ENCODE measurements at places on chromosomes 6 and 20. TPM values are rescaled to one million over a fixed set of nuclear protein-coding genes. Genes with fewer than 3 reads are reported as not detected.
A peak's percentile ranks its signal among the peaks of the same experiment; 100 is the strongest.

C6orf58 gene
- not detected for polyA plus RNA-seq

BMP7 gene
- polyA plus RNA-seq: 0.09 TPM

CAGE1 gene
- not detected for polyA plus RNA-seq

CRISP2 gene
- not detected for polyA plus RNA-seq

STK35 gene
- polyA plus RNA-seq: 6.9 TPM

SLC22A16 gene
- polyA plus RNA-seq: not detected

DNA sequence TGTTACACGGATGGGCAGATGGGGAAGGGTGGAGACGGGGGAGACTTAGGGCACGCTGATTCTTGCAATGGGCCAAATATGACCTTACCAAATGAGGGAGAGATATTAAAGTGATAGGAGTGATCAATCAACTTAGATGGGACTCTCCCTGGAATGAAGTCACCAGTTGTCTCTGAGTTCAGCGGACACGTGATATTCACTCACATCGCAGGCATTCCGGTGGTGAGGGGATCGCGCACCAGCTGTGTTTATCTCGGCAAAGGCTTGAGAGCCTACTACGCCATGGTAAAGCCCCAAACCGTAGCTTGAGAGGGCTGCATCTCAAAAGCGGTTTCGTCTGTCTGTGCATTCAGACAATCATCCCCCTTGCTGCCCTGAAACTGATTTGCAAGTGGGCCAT is 5.5 kb downstream of the BMP7 start:
- DNase-seq: no peak

DNA sequence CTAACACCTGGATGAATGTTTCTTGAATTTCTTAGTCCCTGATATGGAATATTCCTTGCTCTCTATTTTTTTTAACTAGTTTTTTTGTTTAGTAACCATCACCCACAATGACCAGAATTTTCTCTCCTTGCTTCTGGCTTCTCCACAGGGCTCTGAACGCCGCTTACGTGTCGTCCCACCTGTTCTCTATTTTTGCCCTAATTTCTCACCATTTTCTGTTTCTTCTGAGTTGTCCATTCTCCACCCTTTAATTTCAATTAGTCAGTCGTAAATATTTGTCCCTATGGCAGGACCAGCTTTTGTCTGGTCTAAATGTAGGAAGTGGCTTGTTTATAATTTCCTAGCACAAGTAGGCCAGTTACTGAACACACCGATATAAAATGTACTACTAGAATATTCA is 52.3 kb downstream of the PLCB4 start:
- DNase-seq: no peak

- DNase-seq: peak; percentile 49
Observed at GRCh38 chr6:122995921-122996793, at the start of gene CLVS2. CLVS2 (plus strand) TSS chr6:122996235; CDS start chr6:122997778, 1,543 bp downstream.

DNA sequence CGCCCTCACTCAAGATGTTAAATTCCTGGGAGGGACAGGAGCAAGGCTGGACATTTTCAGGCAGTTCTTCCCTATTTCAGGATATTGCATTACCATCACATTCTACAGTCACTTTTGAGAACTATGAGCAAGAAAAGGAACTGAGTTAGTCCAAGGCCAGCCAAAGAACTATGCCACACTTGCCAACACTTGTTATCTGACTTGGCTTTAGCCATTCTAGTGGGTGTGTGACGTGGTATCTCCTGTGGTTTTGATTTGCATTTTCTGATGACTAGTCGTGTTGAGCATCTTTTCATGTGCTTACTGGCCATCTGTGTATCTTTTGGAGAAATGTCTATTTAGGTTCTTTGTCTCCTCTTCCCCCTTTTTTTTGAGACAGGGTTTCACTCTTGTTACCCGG is 12.0 kb downstream of the XRN2 start:
- peak; percentile 92 for DNase-seq

- DNase-seq: peak; percentile 50
Observed at GRCh38 chr6:53466257-53466656, 78.6 kb downstream of the GCLC start.

DNA sequence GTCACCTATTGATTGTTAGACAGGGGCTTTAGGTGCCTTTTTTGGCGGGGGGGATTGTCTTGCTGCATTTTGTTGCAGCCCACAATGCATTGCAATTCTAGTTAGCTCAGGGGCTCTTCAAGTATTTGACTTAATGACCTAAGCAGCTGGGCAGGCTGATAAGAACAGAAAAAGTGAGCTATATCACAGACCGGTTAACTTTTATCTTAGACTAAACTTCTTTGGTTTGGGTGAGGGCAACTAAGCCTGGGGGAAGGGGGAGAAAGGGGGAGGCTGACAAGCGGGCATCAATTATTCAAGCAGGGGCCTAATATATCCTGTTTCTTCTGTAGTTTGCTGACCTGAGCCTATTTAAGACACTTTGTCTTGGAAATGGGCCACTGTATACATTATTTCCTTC is 66.0 kb upstream of the GPR6 start:
- no peak for DNase-seq

DNA sequence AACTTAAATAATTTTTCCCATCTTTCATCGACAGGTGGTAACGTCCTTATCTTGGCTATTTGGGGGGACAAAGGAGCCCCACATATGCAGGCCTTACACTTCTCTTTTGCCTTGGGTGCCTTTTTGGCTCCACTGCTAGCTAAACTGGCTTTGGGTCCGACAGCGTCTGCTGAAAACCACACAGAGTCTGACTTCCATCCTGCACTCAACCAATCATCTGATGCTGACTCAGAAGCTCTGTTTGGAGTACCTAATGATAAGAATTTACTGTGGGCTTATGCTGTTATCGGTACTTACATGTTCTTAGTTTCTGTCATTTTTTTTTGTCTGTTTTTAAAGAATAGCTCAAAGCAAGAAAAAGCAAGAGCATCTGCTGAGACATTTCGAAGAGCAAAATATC is 178.5 kb downstream of the SLC16A10 start:
- no peak for DNase-seq

DNA sequence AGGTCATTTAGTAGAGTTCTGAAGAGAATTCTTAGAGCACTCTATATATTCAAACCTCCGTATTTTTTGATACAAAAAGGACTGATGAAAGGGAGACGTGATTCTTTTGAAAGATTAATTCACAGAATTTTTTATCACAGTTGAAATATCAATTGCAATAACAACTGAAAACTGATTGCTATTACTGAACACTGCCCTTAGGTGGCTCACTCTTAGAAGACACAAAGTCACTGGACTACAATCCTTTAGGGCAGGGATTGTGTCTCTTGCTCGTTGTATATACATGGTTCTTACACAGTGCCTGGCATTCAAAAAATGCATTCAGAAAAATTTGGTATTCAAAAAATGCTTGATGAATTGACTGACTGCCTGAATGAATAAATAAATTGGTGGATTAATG is 17.1 kb upstream of the CALHM6 start:
- DNase-seq: peak; percentile 63

DNA sequence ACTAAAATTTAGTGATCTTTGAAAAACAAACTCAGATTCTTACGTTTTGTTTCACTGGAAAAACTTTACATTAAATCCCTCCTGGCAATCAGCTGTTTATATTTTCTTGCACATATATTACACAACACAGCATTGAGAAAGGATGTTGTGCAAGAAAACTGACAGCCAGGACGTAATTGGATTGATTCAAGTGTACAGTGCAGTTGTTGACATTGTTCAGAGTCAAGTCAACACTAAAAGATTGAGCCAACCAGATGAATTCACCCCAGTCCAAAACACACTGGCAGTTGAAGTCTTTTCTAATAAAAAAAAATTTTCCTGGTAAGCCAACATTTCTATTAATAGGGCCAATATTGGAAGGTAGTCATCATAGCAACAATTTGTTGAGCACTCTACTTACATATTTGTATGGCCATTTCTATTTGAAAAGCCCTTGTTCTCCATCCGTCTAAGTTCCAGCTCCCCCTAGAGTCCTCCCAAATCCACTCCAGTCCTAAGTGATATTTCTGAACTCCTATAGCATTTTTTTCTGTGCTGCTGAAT is 20.9 kb upstream of the VNN1 start:
- DNase-seq: peak; percentile 51

GRCh38 chr20:63553933-63554290 is at the start of gene FNDC11:
FNDC11 (plus strand) TSS chr20:63554159; CDS start chr20:63555664, 1,505 bp downstream.
- peak; percentile 58 for DNase-seq

- no peak for DNase-seq
Observed at GRCh38 chr6:4950836-4951533, 52.9 kb downstream of the RPP40 start.

DNA sequence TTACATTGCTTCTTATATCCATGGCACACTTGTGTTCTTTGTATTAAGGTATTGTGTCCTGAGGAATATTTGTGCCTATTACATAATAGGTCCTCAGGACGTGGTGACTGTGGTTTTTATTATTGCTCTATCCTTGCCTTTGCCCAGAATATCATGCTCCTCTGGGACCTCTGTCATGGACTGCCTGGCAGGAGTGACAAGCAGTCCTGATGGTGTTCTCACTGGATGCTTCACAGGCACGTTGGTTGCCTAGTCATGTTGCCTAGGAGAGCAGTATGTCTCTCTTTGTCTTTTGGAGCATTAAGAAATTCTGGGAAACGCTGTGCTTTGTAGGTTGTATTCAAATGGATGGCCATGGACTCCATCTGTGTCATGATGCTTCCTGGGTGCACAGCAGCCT is 24.7 kb upstream of the MROH8 start:
- no peak for DNase-seq

DNA sequence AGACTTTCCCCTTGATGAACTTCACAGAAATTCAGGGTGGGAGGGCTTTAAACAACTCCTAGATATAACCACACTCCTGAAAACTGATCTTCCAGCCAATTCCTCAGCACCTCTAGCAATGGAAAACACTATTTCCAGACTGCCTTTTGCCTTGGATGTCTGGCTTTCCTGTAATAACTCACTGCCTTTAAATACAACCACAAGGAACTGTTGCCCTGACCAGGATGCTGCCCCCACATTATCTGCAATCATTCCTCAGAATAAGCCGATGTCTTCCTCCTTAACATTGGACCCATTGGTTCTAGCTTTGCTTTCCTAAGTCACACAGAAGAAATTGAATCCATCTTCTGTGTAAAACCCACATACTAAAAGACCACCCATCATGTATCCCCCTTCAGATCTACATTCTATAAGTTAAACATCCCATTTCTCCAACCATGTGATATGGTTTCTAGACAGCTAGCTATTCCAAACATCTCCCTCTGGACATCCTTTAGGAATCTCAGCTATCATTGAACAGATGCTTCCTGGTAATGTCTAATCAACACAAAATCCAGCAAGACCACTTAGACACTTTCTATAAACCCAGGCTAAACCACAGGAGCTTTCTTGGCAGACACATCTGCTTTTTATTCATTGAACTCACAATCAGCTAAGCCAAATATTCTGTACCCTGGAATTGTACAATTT is 95.9 kb upstream of the KCNQ5 start:
- DNase-seq: no peak

GRCh38 chr6:16470502-16471221 is 232.3 kb downstream of the GMPR start:
- no peak for DNase-seq

- DNase-seq: peak; percentile 67
Observed at GRCh38 chr6:125910527-125910926, 46.0 kb upstream of the HINT3 start.

DNA sequence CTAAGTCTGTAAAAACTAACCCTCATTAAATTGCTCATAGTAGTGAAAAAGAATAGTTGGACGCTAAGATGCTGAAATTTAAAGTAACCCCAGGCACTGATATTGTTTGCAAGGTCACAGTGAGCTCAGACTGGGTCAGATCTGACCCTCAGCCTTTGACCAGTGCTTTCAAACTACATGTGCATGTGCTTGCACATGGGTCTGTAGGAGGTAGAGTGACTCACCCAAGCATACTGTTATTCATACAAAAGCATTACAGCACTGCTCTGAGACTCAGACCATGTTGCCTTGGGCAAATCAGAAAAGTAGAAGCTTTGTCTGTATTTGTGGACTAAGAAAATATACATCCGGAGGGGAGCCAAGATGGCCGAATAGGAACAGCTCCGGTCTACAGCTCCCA is 326.4 kb upstream of the MARCKS start:
- peak; percentile 89 for DNase-seq
